Kidney glomerular epithelial cell (primary cell): ENCODE measurements at places on chromosomes 11 and 22.

GRCh38 chr11:8263109-8263768 lies 439 bp downstream of the LMO1 start:
- DNase-seq: no peak

GRCh38 chr11:64234647-64235379 lies 429 bp downstream of the VEGFB start:
- no peak for DNase-seq

DNA sequence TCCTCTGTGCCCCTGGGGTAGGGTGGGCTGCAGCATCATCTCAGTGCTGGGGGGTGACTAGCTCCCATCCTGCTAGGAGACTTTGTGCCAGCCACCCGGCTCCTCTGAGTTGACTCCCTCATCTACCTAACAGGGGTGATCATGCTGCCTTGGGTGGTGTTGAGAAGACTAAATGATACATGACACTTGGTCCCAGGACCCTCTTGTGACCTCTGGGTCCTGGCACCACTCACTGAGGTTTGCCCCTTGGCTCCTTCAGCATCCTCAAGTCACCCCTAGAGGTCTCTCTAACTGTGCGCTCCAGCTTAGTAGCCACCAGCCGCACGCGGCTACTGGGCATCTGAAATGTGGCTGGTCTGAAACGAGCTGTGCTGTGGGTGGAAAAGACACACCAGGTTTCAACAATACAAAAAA lies 72.1 kb downstream of the LRRC32 start:
- no peak for DNase-seq

DNA sequence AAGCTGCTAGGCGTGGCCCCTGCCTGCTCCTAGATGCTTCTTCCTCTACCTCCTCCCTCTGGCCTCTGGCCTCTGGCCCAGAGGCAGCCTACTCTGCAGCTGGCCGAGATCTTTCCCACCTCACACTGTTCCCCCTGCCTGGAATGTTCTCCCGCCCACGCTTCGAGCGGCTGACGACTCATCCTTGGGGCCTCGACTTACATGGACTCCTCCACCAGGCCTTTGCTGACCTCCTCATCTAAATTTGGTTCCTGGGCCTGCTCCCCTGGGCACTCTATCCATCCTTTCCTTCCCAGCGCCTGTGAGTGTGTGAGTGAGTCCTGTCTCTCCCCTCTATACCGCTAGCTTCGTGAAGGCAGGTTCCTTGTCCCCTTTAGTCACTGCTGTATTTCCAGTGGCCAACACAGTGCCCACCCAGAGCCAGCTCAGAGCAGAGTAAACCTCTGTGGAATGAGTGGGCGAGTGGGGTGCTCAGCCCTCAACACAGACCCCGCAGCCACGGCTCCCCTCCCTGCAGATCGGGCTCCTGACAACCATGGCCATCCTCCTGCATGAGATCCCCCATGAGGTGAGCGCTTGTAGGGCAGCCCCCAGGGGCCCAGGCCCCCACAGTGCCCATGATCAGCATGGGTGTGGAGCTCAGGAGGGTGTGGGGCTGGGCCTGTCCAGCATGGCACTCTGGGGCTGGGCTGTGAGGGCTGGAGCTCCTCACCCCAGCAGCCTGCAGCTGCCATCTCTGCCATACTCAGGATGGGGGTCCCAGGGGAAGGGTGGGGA lies 5.7 kb downstream of the SLC39A13 start:
- DNase-seq: no peak

GRCh38 chr11:2208691-2209369 lies 37.2 kb upstream of the TH start:
- peak; percentile 31 for DNase-seq

GRCh38 chr22:29524442-29525191 lies 28.9 kb downstream of the THOC5 start:
- DNase-seq: no peak

GRCh38 chr22:48416396-48417224 lies 1411.1 kb downstream of the BRD1 start:
- no peak for DNase-seq

GRCh38 chr22:42905702-42906183 lies 48.7 kb upstream of the ARFGAP3 start:
- DNase-seq: no peak

DNA sequence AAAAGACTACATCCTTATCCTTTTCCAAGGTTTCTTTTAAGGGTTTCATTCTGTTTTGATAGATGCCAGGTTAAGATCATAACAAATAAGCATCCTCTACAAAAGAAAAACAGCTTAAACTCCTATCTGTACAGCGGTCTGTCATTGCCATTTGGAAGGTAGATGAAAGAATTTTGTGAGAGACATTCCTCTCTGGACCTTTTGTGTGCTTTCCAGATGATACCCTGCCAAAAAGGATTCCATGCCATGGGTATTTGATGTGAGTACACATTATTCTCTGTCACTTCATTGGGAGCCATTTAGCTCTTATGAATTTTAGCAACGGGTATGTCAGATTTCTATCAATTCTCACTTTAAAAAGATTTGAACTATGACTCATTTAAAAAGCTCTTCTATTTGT lies 153.7 kb downstream of the GRIA4 start:
- no peak for DNase-seq

GRCh38 chr11:130874955-130875531 lies 41.2 kb downstream of the SNX19 start:
- DNase-seq: peak; percentile 56

DNA sequence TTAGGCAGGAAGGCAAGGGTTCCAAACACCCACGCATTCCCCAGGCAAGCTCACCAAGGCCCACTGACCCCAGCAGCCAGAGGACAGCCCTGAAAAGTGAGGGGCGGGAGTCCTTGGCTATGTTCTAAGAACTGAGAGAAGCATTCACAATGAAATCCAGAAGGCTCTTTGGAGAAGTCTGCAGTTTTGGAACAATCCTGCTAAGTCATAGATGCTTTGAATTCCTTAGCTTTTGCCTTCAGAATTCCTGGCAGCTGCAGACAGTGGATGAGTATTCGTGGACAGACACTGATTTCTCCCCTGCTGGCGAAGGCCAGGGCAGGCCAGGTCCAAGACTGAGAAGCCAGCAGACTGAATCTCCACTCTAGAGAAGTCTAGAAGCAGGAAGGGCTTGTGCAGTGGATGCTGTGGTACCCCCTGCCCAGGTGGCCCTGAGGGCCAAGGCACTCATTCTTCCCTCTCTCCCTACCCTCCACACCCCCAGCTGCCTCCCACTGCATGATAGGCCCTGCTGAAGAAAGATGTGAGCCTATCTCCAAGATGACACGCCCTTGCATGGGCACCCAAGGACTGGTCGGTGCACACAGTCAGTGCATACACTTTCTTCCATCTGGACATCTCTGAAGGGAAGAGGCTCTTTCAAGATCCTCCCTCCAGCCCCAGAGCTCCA lies 133.2 kb upstream of the TEAD1 start:
- peak; percentile 74 for DNase-seq

- no peak for DNase-seq
These were observed at the start of gene PTGDR2 for GRCh38 chr11:60855726-60856633. TSS of gene PTGDR2 (minus strand) at chr11:60855950. CDS start at chr11:60853722, 2,228 bp downstream.

- DNase-seq: no peak
These were observed 32.4 kb upstream of the ETS1 start for GRCh38 chr11:128619540-128620308.

DNA sequence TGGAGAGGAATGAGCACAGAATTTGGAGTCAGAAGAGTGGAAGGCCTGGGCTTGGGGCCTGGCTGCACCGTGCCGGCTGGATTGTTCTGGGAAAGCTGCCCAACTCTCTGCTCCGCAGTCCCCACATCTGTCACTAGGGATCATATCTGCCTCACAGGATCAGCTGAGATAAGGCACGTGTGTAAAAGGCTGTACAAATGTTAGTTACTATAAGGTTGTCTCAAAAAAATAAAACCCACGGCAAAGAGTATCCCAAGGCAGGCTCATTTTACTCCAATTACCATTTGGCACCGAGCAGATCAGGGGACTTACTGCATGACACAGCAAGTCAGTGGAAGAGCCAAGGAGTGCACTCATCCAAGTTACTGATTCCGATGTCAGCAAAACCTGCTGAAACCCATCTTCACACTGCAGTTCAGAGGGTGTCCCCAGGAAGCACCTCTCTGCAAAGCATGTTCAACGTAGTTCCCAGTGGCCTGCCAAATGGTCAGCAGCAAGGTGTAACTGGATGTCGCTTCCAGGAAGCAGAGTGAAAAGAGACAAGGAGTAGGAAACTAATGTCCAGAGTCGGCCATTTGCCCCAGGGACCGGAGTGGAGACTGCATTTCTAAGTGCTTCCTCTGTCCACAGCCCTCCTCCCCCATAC lies 18.1 kb upstream of the MRTFA start:
- DNase-seq: peak; percentile 34

GRCh38 chr11:57491371-57492061 lies 24.0 kb downstream of the SLC43A1 start:
- DNase-seq: no peak

GRCh38 chr11:134045799-134046635 lies 22.9 kb upstream of the JAM3 start:
- no peak for DNase-seq

- no peak for DNase-seq
These were observed 38.5 kb downstream of the GRIK4 start for GRCh38 chr11:120550007-120550406.

- DNase-seq: no peak
These were observed 511.7 kb downstream of the TBC1D22A start for GRCh38 chr22:47274196-47274595.
